Bladder microvascular endothelial cell (primary cell): ENCODE measurements at places on chromosomes 12 and 14. TPM values are rescaled to one million over a fixed set of nuclear protein-coding genes. Genes with fewer than 3 reads are reported as not detected.

Gene C12orf60
- total RNA-seq = 1.1 and 1.3 TPM in 2 replicates

Gene SLC38A2
- total RNA-seq = 247 and 1,122 TPM in 2 replicates

Gene CYP46A1
- 0.13 and 0.16 TPM in 2 replicates for total RNA-seq

Gene KRT78
- not detected in 2 replicates for total RNA-seq

Gene OTUB2
- 0.49 and 1.2 TPM in 2 replicates for total RNA-seq

Gene RNU4-1
- under 0.01 TPM in 1 of 2 replicates, not detected in the other for total RNA-seq

Gene SLC5A8
- total RNA-seq = not detected in 2 replicates
